ENCODE measurements at places on chromosomes 5 and 9.

DNA sequence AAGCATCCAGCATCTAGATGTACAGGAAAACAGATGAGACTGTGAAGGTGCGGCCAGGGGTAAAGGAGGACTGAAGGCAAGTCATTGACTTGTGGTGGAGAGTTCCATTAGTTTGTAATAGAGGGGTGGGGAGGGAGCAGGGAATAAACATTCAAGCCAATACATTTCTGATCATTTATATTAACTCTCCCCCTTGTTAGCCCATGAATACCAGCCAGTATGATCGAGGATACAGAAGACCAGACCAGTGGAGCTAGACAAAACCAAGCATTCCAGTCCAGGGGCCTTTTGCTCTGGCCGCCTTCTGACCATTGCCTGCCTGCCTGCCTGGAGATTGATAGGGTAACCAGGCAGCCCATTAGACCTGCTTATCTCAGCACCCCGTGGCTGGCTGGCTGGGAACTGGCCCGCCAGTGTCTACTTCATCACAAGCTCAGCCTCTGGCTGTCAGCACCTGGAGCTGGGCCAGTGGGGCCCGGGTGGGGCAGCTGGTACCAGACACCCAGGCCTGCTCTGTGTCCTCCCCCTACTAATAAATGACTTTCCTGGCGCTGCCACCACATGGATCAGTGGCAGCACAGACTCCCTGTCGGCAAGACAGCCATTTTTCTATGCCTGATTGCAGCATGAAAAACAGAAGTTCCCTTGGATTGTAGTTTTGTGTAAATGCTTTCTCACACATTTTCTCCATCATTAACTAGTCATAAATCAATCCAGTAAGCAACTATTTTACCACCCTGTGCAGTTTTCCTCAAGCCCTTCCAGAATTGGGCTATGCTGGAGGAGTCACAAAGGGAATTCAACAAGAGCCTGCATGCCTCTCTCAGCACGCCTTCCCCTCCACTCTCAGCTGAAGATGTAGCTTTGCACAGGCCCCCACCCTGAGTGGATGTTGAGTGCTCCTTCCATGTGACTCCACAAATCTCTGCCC lies 181.3 kb downstream of the SNCAIP start:
- DNase-seq: no peak

DNA sequence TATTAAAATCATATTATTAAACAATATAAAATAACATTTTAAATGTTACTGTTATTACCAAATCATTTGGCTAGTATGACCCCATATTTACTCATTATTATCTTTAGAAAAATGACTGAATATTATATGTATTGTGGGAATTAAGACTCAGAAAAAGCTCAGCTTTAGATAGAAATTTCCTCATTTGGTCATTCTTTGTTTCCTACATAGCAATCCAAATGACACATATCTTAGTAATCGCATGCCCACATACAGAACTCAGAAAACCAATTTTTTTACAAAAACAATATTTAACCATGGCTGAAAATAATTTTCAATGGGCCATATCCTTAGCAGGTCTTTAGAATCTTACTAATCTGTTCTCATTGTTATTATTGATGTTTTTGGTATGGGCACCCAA lies 53.8 kb upstream of the TSLP start:
- DNase-seq: no peak

GRCh38 chr5:88816195-88816594 lies 66.8 kb downstream of the MEF2C start:
- no peak for DNase-seq

GRCh38 chr5:123090661-123091297 lies 1.7 kb downstream of the PRDM6 start:
- DNase-seq: no peak

- DNase-seq: no peak
These were observed 111.8 kb downstream of the ACTL7B start for GRCh38 chr9:108743901-108744371.

- no peak for DNase-seq
These were observed 146.6 kb upstream of the TUT7 start for GRCh38 chr9:86500667-86501435.

DNA sequence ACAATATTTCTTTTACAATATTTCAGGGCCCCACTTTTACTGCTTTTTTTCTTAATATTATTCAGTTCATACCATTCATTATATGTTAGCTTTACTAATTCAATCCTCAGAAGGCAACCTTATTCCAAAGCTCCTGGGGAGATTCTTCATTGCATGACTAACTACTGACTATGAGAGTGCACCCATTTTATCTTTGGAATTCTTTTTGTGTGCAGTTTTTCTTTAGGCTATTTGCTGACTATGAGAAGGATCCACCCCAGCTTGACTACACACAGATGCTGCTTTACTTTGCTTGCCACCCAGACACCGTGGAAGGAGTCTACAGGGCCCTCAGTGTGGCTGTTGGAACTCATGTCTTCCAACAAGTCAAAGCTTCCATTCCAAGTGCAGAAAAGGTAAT lies 56.9 kb upstream of the IL7R start:
- DNase-seq: no peak

GRCh38 chr9:84151236-84151635 lies 170.6 kb downstream of the RMI1 start:
- no peak for DNase-seq

DNA sequence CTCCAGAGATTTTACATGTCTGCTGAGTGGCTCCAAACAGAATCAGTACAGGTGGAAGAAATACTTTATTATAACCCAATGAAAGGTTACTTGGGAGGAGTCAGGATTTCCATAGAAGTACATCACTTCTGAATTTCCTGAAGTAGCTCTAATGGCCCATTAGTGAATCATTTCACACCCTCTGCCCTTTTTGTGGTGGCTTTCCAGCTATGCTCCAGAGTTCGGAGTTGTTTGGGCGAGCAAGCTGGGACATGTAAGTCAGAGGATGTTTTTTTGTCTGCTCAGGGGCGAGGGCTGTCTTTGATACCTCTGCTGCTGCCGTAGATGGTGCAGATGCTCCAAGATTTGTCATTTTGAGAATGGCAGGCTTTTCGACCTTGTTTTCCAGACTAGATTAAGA lies 226.1 kb downstream of the GOLPH3 start:
- no peak for DNase-seq

- DNase-seq: no peak
These were observed 36.5 kb upstream of the SLC9A3 start for GRCh38 chr5:560792-561166.

- no peak for DNase-seq
These were observed 5.7 kb downstream of the NAIF1 start for GRCh38 chr9:128061275-128061960.

- no peak for DNase-seq
These were observed 6.0 kb downstream of the NACC2 start for GRCh38 chr9:136088939-136089696.

DNA sequence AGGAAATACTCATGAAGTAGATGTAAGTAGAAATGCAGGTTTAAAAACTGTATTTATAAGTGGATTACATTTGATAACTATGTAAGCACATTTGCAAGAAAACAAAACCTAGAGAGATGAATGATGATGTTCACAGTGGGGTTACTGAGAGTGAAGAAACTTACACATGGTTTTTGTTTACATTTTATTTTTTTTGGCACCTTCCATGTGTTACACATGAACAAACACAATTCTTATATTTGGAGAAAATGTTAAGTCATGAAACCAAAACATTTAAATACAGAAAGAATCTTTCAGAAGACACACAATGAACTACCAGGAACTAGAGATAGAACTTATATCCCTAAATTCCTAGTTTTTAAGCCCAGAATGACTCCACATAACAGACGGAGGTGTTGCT lies 51.5 kb upstream of the SPATA31E1 start:
- no peak for DNase-seq

GRCh38 chr5:179227229-179227579 lies 118.1 kb downstream of the ADAMTS2 start:
- no peak for DNase-seq

GRCh38 chr5:157550663-157551062 lies 24.9 kb downstream of the ADAM19 start:
- DNase-seq: no peak

GRCh38 chr9:1337169-1337568 lies 287.0 kb downstream of the DMRT2 start:
- DNase-seq: no peak

DNA sequence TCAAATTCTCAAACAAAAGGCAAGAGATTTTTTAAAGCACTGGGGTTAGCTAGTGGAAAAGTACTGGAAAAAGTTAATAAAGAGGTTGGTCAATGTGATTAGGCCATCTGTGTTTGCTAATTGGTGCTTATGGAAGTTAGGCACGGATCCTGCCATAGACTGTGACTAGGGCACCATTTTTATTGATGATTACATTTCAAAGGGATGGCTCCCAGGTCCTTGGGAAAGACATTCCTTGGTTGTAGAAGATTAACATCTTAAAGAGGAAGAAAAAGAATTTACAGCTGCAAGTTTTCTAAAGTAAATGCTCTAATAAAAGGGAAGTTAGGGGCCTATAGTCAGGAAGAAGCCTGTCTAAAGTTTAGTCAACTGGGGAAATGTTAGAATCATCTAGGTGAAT lies 1183.3 kb downstream of the DTWD2 start:
- DNase-seq: no peak

- no peak for DNase-seq
These were observed 25.7 kb downstream of the TRIM32 start for GRCh38 chr9:116712781-116713180.

DNA sequence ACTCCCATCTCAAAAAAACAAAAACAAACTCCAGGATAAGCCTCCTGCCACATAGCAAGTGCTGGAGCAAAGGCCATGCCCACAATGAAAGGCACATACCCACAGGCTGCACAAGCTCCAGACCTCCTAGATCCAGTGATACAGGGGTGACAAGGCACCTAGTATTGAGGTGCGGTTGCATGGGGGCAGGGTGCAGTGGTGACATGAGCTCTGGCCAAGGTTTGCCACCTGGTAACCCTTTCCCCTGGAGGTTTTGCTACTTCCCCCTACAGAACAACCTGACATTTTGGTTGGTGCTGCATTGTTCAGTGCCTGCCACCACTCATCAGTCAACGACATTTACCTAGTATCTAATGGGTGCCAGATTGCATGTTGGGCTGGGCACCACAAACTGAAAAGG lies 14.5 kb downstream of the CDKN2AIPNL start:
- DNase-seq: no peak

- no peak for DNase-seq
These were observed 145.3 kb downstream of the CACNA1B start for GRCh38 chr9:138022756-138023393.

DNA sequence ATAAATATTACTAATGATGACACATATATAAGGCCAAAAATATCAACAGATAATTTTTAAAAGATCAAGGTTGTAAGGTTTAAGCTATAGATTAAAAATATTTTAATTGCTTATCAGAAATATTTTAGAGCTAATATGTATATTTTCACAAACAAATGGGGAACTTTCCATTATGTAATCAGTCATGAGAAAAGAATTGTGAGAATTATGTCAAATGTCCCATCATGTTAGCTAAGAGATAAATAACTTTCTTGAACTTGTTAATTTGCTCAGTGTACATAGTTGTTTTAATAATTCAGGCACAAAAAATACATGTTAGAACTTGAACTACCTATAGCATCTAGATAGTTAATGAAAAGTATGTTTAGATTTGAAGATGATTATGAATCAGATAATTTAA lies 67.7 kb downstream of the SYK start:
- no peak for DNase-seq

- no peak for DNase-seq
These were observed 644.5 kb downstream of the KCTD16 start for GRCh38 chr5:144815131-144815530.

- DNase-seq: no peak
These were observed 16.5 kb downstream of the BRD3 start for GRCh38 chr9:134051319-134051718.

DNA sequence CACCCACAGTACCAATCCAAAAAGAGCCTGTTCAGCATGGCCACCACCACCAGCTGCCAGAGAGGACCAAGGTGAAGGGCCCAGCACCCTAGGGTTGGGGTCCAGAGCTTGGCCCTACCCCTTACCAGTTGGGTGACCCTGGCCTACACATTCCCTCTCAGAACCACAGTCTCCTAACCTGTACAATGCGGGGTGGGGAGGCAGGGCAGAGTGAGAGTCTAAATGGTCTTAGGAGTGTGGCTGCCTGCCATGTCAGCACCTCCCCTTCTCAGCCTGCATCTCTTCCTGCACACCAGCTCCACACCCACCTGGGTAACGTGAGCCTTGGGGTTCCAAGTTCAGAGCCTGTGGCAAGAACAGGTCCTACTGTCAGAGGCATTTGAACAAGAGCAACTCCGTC lies 92.2 kb downstream of the C5orf15 start:
- no peak for DNase-seq

DNA sequence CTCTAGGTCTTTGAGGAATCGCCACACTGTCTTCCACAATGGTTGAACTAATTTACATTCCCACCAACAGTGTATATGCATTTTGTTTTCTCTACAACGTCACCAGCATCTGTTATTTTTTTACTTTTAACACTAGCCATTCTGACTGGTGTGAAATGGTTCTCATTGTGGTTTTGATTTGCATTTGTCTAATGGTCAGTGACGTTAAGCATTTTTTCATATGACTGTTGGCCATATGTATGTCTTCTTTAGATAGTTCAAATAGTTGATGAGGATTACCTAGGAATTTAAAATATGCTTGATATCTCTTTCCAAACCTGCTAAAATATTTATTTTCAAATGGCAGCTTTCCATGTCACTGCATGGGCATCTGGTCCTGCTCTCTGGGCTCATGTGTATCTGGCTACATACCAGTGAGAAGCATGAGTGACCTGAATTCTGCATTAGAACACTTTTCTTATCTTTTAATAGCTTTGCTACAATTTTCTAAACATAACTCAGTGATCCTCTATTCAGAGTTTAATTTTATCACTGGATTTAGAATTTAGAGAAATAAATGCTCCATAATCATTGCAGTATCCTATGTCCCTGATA lies 95.8 kb upstream of the ADAMTS16 start:
- no peak for DNase-seq

DNA sequence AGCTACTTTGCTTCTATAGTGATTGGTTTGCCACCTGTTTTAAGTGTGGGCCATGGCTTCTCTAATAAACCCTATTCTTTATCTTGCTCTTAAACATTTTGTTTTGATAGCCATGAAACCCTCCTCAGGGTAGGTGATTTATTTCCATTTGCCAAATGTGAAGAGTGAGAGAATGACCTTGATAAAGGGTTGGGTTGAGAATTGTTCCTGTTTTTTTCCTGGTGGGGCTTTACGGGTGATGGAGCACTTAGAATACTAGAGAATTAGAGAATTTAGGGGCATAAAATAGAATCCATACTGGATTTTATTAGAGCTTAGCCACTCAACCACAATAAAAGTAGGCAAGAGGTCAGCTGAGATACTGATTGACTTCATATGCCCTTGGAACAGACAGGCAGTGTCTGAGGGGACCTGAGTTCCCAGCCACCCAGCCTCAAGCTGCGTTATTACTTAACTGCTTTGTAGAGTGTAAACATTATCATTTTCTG lies 68.9 kb downstream of the COMMD10 start:
- DNase-seq: no peak

DNA sequence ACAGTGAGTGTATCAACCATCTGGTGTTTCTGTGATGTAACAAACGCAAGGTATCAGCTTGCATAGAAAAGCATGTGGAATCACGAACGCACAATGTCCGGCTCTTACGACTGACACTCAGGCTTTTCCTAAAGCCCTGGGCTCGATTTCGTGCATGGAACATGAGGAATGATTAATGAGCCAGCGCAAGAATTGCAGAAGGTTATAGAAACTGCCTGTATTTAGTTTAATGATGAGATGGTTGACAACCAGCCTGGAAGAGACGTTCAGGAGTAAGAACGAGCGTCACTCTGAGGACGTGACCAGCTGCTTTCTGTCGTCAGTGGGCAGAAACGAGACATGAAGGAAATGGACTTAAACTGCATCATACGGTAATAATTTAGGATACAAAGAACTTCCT lies 497.6 kb downstream of the IRX1 start:
- no peak for DNase-seq
